ENCODE measurements at places on chromosomes 1 and 21.

GRCh38 chr1:229300099-229300757 is 29.3 kb downstream of the RAB4A start:
- no peak for DNase-seq

- no peak for DNase-seq
Measured at GRCh38 chr1:94661431-94661932, 119.9 kb upstream of the F3 start.

DNA sequence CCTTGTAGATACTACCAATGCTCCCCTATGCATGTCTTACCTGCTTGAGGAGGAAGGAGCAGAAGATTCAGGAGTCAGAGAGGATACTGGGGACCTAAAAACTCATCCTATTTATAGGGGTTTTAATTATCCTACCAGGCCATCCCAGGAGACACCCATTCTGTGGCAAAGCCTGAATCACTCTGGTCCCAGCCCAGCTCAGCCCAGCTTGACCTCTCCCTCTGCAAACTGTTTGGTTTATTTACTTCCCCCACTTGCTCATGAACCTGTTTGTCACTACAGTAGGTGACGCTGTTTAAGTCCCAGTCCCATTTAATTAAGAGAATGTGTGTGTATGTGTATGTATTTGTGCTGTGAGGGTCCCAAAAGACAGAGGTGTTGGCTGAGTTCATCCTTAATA is at the start of gene RPTN:
TSS of gene RPTN (minus strand) at position 85 of the 400 bp plus-strand sequence. CDS start 1,339 bp downstream, outside the sequence.
- no peak for DNase-seq

- DNase-seq = no peak
Measured at GRCh38 chr1:186977266-186977957, 148.7 kb downstream of the PLA2G4A start.

GRCh38 chr1:63742526-63742925 is 31.3 kb upstream of the ROR1 start:
- no peak for DNase-seq

DNA sequence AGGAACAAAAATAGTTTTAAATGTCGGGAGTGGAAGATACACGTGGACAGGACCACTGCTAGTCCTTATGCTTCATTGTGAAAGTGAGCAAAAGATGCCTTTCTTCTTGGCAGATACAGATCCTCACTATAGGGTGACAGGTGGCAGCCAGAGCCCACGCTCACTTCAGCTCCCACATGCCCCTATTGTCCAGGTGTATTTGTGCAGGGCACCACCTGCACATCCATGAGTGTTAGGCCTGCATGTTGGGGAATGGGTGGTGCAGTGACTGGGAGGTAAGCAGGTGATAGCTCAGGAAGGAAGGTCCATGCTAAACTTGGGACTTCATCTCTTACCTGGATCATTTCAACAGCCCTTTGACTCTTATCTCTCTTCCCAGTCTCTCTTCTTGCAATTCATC is 27.4 kb downstream of the SLC5A9 start:
- no peak for DNase-seq

DNA sequence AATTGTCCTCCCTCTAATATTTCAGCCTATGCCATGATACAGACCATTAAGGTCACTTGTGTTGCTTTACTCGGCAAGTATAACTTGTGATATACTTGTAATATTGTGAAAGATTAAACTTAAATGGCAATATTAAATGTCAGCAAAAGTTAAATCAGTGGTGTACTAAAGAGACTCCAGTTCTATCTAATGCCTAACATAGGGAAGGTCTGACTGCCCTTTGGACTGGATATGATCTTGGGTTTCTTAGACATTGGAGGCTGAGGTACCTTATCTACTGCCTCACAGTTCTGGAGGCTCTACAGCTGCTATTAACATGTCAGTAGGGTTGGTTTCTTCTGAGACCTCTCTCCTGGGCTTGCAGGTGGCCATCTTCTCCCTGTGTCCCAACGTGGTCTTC is 89.9 kb downstream of the MT1HL1 start:
- DNase-seq = no peak

GRCh38 chr1:234241941-234242490 is 131.2 kb upstream of the COA6 start:
- no peak for DNase-seq

- no peak for DNase-seq
Measured at GRCh38 chr1:42324398-42325013, 10.5 kb downstream of the FOXJ3 start.

- DNase-seq = no peak
Measured at GRCh38 chr1:17614586-17614985, 75.1 kb downstream of the ARHGEF10L start.

GRCh38 chr1:158961178-158961577 is 29.8 kb downstream of the PYHIN1 start:
- no peak for DNase-seq

- no peak for DNase-seq
Measured at GRCh38 chr1:203091761-203092330, 6.0 kb upstream of the MYOG start.

- no peak for DNase-seq
Measured at GRCh38 chr1:101438359-101438758, 201.5 kb downstream of the S1PR1 start.

DNA sequence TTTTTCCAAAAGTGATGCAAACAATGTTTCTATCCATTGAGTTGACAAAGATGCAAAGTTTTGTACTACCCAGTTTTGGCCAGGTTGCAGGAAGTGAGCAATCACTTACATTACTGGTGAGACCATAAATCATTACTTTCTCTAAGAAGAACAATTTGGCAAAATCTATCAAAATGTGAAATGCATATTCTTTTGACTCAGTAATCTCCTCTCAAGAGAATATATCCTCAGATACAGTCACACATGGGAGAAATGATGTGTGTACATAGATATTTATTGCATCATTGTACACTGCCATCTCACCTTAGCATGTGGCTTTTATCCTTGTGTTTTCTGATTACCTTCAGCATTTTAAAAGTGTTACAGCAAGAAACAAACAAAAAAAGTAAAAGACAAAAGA is 52.4 kb upstream of the FMO3 start:
- no peak for DNase-seq

DNA sequence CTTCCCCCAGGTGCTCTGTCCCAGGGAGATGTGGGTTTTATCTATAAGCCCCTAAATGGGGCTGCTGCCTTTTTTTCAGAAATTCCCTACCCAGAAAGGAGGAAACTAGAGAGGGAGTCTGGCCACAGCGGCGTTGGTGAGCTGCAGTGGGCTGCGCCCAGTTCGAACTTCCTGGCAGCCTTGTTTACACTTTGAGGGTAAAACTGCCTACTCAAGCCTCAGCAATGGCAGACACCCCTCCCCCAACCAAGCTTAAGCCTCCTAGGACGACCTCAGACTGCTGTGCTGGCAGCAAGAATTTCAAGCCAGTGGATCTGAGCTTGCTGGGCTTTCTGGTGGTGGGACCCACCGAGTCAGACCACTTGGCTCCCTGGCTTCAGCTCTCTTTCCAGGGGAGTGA is 46.2 kb upstream of the PAPPA2 start:
- DNase-seq = no peak

Data from stimulated activated CD8-positive, alpha-beta memory T cell treated with anti-CD3 and anti-CD28 coated beads, Interleukin-4, amount 100 ng/mL, for 4 hours (primary cell).